ENCODE measurements at places on chromosomes 3 and 15. TPM values are rescaled to one million over a fixed set of nuclear protein-coding genes. Genes with fewer than 3 reads are reported as not detected.

ANKRD63 gene
- total RNA-seq: not detected

- DNase-seq: no peak
Observed at GRCh38 chr3:185733980-185734724, 90.7 kb downstream of the IGF2BP2 start.

DNA sequence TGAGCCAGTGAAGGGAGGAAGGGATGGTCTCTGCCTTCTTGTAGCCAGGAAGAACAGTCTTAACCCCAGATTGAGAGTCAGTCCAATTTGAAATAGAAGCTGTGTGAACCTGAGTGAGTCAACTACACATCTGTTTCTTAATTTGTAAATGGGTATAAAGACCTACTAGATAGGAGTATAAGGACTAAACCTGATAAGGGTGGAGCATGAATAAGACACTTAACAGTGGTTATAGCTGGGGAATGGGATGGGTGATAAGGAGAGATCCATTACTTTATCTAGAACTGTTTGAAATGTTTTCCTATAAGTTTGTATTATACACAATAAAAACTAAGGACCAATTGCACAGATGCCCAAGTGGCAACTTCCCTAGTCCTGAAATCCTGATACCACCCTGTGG is 1.4 kb downstream of the MAN2C1 start:
- DNase-seq: no peak

DNA sequence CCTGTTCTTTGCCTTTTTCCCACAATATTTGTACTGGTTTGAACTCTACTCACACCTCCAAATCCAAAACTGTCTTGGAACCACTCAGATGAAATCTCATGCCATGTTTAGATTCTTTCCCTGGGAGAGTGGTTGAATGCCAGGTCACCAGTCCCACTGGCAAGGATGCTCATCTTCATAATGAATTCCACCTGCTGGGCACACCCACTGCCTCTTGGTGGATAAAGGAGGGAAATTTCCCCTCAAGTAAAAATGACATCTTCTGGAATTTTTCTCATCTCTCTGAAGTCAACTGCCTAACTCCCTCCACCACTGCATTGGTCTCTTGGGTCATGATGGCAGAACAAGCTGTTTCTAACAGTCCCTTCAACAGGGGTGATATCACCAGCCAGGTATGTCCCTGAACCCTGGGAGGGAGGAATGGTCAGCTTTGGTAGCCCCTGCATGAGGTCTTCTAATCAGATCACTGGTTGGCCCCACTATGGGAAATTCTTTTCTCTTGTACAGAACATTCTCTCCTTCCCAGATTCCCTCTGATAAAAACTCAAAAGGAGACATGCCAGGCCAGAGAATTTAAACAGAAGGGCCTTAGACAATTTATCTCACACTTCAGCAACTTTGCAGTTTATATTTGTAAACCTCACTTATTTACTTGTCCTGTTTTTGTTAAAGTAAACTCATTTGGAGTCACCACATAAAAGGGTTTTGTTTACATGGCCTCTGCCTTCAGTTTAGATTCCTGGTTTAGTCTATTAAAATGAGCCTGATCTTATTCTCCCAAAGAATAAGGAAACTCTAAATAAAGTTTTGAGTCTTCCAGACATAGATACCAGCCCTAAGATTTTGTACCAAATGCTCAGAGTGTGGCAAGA is 143.4 kb downstream of the WNT5A start:
- DNase-seq: no peak

GRCh38 chr3:124057420-124057819 is 65.5 kb upstream of the ROPN1 start:
- no peak for DNase-seq

GRCh38 chr15:47669221-47669620 is 48.1 kb upstream of the SEMA6D start:
- no peak for DNase-seq

P4HTM gene
- 50.6 TPM for total RNA-seq

DAZL gene
- not detected for total RNA-seq

GOLGA6B gene
- not detected for total RNA-seq

DNA sequence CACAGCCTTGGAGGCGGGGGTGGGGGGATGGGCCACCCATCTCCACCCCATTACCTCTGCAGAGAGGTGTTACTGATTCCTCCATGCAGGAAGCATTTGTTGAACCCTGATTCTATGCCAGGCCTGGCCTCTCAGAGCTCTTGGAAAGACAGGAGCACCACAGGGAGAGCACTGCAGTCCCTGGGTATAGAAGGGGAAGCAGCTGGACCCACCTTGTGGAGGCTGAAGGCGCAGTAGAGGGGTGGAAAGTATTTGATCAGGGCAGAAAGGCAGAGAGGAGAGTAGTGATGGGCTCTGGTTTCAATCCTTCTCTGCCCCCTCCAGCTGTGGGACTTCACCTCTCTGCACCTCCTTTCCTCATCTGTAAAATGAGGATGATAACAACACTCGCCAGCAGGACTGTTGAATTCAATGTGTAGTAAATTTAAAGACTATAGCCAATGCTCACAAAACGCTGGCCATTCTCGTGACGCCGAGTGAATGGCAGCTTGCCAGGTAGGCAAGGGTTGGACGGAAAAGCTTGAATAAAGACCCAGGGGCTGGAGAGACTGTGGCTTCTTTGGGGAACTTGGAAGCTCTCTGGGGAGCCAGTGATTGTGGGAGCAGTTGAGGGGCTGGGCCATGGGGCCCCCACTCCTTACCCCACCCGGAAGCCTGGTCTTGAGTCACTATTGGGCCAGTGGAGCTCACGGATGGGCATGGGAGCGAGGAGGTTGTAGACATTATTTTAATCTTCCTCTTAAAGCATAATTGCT is 8.0 kb upstream of the CCDC33 start:
- no peak for DNase-seq

DNA sequence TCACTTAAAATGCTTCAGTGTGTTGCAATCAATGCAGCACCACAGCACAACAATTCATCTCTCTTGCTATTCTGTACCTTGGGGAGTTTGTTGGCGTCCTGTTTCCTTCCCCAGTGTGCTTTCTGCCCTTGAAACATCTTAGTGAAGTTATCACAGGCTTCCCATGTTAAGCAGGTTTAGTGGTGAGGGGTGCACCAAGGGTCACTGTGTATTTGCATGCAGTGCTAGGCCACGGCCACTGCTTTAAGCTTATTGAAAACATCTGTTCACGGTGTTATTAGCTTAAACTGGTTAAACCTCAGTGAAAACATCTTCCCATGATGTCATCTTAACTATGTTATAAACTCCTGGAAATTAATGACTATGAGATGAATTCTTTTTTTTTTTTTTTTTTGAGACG is 217.3 kb upstream of the GOLIM4 start:
- DNase-seq: no peak
